ENCODE measurements at places on chromosomes 4 and X.

- DNase-seq: no peak
Measured at GRCh38 chr4:80454556-80454955, 119.0 kb downstream of the CFAP299 start.

DNA sequence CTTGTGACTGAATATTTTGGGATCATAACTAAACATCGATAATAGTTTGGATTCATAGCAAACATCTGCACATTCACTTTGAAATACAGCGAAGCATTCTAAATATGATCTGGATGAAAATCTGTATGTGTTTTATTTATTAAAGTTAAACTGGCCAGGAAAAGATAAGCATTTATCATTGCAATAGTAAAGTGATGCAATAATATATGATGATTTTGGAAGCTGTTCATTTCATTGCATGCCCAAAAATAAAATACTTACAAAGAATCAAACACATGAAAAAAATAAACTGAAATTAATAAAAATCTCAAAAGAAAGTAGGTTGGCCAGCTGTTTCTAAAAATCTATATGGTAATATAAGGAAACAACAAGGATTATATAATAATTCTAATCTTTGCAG lies 1.9 kb downstream of the PRDM5 start:
- no peak for DNase-seq

DNA sequence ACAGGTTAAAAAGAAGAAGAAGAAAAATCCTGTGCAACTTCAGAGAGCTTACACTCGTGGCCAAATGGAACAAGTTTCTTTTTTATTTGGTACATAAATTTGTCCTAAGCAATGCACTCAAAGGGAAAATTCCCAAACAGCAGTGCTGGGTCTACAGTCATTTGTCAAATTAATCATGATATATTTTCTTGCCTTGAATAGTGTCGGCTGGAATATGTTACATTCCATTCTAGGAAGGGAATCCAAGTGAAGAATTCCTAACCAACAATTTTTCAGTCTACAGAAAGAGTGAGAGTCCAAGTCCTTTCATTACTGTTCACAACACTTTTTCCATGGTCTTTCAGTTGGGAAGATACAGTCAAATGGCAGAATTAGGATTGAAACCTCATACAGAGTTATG lies 63.9 kb downstream of the HAND2 start:
- no peak for DNase-seq

- DNase-seq: no peak
Measured at GRCh38 chrX:19628011-19628575, 112.8 kb upstream of the MAP3K15 start.

- DNase-seq: no peak
Measured at GRCh38 chr4:97923096-97923495, 220.2 kb downstream of the STPG2 start.

GRCh38 chr4:162234595-162234994 lies 70.8 kb upstream of the FSTL5 start:
- DNase-seq: no peak

- DNase-seq: no peak
Measured at GRCh38 chrX:151505796-151506195, 57.7 kb upstream of the PASD1 start.

DNA sequence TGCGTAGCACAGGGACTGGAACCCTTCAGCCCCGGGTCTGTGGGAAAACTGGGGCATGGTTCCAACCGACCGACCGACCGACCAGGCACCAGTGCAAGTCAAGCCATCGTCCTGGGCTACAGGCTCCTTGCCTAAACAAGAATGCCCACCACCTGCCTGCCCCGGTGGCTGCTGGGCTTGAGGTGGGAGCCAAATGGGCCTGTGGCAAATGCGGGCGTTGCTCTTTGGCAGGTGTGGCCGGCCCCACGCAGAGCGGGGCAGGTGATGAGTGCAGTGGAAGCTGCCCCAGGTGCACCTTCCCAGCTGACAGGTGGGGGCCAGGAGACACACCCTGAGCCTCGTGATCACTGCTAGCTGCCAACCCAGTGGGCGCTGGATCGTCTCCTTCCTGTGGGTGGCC lies 77.9 kb downstream of the MTMR1 start:
- no peak for DNase-seq

DNA sequence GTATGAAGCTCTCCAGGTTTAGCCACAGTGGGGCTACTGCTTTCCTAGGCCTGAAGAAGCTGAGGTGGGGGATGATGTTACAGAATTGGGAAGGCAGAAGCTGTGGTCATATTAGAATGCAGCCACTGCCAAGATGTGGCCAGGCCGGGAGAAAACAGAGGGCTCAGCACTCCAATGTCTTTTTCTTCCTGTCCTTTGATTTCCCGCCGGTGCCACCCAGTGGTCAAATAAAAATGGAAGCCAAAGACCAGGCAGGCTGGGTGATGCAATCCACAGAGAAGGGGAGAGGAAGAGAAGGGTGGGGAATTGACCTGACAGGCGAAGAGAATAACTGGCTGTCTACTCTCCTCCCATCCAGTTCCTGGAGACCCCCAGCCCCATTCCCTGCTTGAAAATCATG lies 94.9 kb upstream of the SHISA3 start:
- DNase-seq: no peak

DNA sequence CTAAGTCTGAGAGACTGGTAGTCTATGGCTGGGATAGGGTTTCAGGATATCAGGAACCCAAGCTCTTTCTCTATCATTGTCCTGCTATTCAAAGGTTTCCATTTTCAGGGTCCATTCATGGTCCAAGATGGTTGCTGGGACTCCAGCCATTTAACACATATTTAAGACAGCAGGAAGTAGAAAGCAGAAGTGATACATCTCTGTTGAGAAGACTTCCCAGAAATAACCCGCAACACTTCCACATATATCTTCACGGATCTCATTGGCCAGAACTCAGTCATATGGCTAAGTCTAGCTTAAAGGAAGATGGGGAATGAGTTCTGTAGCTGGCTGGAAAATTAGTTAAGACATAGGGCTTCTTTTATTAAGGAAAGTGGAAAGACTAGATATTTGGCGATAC lies 23.8 kb downstream of the CTSO start:
- DNase-seq: no peak

GRCh38 chr4:185562531-185562930 lies 27.2 kb upstream of the PDLIM3 start:
- DNase-seq: no peak

DNA sequence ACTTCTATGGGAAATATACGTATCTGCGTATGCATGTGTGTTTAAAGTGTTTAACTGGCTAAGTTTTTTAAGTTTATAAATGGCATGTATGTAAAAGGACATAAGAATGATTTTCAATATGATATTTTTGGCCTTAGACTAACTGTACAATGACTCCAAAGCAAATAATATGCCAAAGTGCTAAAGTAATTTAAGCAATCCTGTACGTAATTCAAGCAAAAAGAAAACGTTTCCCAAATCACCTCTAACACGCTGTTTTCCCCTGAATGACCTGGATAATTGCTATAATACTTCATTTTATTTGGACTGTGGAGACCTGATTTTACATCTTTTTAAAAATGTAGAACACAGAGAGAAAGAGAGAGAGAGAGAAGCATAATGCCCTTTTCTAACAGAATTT lies 183.0 kb upstream of the HAND2 start:
- DNase-seq: no peak

DNA sequence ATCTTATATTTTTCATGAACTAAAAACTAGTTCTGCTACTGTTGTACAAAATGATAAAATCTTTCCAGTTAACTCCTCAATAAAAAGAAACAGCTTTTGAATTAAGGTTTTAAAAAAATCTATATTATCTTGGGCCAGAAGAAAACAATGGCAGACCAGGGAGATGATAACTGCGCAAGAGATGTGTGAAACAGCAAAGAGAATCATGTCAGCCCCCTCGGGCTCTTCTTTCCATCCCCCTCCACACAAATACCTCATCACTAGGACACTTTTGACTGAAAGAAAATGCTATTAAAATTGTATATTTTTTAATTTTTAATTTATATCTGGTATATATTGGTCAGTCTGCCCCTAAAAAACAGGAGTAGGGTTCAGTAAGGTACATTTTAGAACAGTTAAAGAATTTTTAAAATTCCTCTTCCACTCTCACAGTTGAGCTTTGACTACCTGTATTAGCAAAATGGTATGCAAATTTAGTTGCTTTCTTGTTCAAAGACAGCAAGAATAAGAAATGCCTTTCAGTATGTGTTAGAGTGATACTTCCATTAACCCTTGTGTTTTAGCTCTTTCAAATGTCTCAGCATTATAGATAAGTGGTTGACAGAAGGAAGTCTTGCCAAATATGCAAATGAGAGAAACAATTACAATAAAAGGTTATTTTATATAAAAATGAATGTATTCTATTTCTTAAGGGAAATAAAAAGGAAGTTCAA lies 36.4 kb upstream of the LCORL start:
- DNase-seq: no peak

DNA sequence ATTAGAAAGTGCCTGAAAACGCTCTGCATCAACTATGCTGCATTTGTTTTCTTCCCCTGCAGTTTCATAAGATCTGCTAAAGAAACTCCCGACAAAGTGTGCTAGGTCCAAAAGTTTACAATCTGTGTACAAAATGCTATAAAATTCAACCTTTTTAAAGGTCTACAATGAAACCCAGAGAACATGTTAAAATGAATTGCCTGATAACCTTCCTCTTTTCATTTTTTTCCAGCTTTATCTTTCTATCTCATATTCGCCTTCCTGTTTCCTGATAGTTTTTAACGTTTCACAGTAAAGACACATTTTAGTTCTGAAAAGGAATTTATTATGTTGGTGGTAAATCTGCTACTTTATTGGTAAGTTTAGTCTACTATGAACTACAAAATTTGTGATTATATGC lies 9.5 kb upstream of the HPGDS start:
- no peak for DNase-seq

DNA sequence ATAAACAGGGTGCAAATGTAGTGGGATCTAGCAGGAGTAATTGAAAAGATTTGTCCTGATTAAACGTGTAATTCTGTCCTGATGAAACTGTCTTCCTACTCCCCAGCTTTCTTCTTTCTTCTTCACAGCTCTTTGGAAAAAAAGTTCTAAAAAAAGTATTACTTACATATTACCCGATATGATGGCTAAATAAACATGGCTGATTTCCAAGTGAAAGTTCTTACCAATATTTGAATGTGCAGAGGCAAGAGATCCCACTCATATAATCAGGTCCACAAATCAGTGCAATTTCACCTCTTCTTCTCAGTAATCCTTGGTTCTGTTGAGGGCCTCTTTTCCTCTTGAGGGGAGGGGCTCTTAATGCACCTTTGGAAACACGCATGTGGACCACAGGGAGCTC lies 78.7 kb downstream of the ZNF827 start:
- no peak for DNase-seq

DNA sequence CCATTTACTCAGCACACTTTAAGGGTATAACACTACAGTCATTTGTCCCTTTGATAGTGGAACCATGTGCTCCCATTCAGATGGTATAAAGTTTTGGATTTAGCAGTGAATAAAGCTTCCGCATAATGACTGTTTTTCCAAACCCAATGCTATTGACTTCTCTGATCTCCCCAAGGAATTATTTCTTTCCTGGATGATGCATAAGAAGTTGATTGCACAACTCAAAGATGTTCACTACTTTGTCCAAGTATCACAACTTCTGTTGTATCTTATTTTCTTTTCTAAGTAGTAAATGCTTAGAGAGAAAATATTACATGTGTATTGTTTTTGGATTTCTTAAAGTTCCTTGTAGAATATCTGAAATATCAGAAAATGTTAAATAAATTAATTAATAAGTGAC lies 300.2 kb downstream of the GPM6A start:
- DNase-seq: no peak

- no peak for DNase-seq
Measured at GRCh38 chr4:139243448-139244365, 36.3 kb downstream of the MGARP start.

DNA sequence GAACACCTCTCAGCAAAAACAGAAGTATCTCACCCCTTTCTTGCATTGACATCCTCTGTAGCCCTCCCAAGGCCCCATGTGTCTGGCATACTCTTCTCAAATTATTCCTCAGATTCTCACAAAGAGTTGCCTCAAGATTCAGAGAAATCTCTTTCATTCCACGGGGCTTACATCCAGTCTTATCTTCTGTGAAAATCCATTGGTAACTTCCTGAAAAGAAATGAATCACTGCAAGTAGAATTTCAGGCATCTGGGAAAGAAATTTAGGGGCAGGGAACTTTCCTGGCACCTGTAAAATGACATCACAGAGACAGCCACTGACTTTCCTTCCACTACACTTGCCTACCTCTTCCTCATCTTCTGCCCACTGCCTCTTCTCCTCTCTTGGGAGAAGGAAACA lies 182.5 kb upstream of the ARHGEF9 start:
- no peak for DNase-seq

DNA sequence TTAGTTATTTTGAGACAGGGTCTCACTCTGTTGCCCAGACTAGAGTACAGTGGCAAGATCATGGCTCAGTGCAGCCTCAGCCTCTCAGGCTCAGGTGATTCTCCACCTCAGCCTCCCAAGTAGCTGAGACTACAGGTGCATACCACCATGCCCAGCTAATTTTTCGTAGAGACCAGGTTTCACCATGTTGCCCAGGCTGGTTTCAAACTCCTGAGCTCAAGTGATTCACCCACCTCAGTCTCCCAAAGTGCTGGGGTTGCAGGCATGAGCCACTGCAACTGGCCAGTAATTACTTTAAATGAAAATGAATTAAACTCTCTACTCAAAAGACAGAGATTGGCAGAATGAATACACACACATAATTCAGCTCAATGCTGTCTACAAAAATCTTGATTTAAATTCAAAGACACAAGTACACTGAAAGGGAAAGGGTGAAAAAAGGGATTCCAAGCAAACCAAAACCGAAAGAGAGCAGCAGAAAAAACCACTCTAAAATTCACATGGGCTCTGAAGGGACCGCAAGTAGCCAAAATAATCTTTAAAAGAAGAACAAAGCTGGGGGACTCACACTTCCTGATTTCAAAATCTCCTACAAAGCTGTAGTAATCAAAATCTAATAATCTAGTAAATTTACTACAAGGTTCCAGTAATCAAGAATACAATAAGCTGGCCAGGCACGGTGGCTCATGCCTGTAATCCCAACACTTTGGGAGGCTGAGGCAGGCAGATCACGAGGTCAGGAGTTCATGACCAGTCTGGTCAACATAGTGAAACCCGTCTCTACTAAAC lies 11.8 kb upstream of the SPON2 start:
- DNase-seq: no peak

GRCh38 chrX:75155447-75155826 lies 646 bp downstream of the ABCB7 start:
- DNase-seq: no peak

DNA sequence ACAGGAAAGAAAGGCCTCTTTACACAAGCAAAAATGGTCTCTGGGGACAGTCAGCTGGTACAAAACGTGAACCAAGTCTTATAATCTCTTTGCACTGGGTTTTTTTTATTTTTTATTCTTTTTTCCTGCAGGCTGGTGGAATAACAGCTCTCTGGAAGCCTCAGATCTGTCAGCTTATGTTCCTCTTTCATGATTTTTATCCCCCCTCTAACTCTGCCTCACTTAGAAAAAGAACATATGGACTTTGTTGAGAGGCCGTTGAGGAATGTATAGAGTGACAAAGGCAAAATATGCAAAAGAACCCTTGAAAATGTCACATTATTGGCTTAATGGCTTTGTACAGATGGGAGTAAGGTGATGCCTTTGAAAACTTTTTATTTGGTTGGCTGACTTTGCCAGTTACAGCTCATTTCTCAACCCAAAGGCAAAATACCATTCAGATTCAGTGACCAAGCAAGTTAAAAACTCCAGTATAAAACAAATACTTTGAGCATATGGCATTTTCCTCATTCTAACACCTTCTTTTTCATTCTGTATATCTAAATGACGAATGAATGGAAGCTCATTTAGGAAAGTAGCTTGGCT lies 111.1 kb downstream of the RNF150 start:
- no peak for DNase-seq

Measured in CD4-positive, alpha-beta T cell treated with Interleukin-15 for 1 hour (primary cell).